Cardiac fibroblast (primary cell): ENCODE measurements at places on chromosomes 16 and 17.
A peak's percentile ranks its signal among the peaks of the same experiment; 100 is the strongest.

- DNase-seq: no peak
Measured at GRCh38 chr16:27724482-27725235, 174.7 kb downstream of the KATNIP start.

DNA sequence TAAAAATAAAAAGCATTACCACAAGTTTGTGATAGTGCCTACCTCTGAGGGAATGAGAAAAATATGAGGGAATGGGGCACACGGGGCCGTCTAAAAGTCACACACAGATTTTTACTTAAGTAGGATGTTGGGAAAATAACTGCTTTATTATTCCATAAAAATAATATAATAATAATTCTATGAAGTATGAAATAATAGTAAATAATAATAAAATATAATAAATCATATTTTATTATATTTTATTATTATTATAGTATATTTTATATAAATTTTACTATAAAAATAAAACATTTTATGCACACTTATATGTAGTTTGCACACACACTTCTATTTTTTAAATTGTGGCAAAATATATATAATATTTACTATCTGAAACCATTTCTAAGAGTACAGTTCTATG is 92.3 kb downstream of the BMERB1 start:
- DNase-seq: no peak

- DNase-seq: peak; percentile 60
Measured at GRCh38 chr17:73027130-73027741, 65.3 kb downstream of the SLC39A11 start.

DNA sequence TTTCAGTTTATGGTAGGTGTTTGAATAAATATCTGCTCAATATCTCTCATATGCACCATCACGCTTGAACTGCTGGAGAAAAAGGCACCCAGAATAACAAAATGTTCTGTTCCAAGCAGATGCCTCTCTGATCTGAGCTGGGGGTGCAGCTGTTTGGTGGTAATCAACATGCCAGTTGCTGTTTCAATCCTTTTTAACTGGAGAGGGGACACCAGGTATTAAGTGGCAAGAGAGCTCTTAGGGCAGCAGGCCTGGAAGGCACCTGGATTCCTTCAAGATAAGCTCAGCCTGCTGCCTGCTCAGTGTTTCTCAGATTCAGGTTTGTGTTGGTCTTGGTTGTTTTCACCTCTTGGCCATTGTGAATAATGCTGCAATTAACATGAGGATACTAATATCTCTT is 27.2 kb upstream of the VAT1L start:
- DNase-seq: no peak

DNA sequence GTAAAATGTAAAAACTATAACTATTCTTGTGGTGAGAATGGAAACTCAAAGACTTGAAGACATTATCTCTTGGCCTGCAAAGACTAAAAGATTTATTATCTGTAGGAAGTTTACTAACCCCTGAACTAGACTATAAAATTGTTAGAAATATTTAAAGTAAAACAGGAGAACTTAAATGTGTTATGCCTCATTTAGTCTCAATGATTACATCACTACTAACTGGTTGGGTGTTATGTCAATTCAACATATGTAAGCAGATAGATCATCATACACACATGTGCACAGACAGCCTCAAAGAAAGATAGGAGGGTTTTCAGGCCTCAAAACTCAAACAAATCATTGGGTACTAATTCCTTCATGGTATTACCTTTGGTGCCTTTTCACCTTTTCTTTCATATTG is 7.6 kb downstream of the STX8 start:
- DNase-seq: no peak

GRCh38 chr17:78048346-78049292 is 79.9 kb downstream of the TMC6 start:
- no peak for DNase-seq

DNA sequence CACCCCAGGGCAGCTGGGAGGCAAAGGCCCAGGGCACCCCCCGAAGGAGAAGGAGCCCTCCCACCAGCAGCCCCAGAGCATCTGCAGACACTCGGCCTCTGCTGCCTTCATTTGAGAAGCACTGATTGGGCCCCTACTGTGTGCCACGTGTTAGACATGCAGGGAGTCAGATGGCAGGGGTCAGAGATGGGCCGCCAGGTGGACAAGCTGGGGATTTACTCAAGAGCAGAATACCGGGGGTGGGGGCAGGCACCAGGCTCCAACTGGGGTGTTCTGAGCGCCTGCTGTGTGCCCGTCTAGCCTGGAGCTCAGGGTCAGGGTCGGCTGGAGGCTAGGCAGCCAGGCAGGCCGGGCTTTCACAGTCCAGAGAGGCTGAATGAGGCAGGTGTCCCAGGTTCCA is 18.7 kb downstream of the TPSG1 start:
- no peak for DNase-seq

- no peak for DNase-seq
Measured at GRCh38 chr16:67192781-67193361, 916 bp downstream of the E2F4 start.

DNA sequence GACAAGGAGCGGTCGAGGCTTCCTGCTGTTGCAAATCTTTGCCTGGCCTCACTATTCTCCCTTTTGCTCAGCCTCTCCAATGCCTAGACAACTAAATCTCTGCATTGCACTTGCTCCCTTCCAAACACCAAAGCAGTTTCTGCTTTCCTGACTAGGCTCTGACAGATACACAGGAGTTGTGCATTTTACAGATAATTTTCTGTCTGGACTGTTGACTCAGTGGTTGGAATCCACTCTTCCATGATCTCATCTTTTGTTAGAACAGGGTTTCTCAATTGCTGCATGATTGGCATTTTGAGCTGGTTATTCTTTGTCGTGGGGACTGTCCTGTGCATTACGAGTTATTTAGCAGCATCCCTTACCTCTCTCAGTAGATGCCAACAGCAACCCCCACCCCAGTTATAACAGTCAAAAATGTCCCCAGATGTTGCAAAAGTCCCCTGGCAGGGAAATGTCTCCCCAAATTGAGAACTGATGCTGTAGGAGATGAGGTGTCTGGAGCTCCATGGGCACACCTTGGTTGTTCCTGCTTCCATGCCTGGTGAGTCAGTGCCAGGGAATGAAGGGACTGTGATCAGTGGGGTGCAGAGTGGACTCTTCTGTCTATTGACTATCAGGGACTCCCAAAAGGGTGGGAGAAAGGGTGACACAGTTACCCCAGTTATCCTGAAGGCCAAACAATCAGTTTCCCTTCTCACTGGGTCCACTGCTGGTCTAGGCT is 557.4 kb upstream of the PSMD7 start:
- DNase-seq: no peak

DNA sequence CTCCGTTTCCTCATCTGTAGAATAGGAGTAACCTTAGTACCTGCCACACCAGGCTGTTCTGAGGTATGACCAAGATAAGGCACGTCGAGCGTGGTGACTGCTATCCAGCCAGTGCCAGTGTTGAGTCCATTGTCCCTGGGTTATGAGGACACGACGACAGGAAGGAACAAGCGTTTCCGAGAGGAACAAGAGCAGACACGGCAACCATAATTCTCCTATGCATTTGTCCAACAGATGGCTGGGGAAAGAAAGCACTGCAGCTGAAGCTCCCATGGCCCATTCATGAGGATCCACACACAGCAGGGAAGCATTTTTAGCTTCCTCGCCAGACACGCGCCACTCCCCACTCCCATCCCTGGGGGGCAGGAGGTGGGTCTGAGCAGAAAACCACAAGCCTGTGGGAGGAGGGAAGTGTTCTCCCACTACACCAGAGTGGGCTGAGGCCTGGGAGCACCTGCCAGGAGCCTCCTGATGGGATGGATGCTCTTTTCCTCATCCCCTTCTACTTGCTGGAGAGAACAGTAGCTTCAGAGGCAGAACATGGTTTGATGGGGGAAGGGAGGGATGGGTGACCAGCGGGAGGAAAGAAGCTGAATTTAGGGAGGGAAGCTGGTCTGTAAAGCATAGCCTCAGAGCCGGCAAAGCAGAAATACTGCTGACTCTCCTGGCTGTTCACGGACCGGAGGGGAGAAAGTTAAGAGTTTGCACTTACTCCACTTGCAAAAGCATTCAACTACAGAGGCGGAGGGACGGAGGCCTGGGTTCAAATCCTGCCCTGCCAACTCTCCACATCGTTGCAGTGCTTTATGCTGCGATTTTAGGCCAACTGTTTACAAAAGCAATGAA is 2.7 kb downstream of the COTL1 start:
- no peak for DNase-seq

GRCh38 chr16:88656291-88656980 is 5.6 kb upstream of the CYBA start:
- no peak for DNase-seq

- no peak for DNase-seq
Measured at GRCh38 chr16:23464196-23464595, 11.2 kb upstream of the COG7 start.

- no peak for DNase-seq
Measured at GRCh38 chr17:51770027-51770759, 388.3 kb downstream of the CA10 start.

DNA sequence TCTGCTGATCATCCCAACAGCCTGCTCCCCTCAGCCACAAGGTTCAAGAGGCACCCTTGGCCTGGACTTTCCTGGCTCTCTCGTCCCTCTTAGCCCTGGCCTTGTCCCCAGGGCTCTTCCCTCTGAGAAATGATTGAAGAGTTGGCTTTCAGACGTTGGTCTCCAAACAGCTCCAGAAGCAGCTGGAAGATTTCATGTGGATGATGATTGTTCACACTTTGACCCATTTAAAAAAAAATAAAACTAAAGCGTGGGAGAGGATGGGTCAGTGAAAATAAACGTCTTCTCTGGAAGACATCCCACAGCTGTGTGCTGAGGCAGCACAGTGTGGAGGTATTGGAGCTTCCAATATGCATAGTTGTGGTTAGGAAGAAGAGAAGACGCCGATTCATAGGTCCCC is 54.7 kb upstream of the CDH11 start:
- peak; percentile 73 for DNase-seq

- DNase-seq: no peak
Measured at GRCh38 chr17:39118674-39119419, 32.6 kb downstream of the PLXDC1 start.

DNA sequence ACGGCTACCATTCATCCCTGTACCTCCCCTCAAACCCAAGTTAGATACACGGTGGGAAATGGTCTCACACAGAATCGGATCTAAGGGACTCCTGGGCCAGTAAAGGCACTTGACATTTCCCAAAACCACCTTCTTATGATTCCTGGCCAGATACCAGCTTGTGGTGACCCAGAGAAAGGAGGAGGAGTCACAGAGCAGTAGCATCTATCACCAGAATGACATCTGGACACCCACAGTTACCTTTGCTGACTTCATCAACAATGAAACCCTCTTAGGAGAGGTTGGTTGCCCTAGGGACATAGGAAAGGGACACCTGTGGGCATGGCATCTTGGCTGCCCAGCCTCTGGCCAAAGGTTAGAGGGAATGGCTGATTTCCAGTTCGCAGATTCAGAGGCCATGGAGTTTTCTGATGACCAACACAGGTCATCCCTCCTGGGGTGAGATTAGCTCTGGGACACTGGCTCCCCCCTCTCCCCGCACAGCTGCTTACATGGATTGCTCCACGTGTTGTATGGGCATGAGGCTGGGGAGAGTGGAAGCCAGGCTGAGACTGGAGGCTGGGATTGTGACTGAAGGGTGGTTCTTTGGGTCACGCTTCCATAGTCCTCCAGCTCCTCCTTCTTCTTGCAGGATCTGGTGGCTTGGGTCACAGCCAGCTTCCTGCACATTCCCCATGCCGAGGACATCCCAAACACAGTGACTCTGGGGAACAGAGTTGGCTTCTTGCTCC is 1.4 kb upstream of the AOC3 start:
- DNase-seq: no peak

DNA sequence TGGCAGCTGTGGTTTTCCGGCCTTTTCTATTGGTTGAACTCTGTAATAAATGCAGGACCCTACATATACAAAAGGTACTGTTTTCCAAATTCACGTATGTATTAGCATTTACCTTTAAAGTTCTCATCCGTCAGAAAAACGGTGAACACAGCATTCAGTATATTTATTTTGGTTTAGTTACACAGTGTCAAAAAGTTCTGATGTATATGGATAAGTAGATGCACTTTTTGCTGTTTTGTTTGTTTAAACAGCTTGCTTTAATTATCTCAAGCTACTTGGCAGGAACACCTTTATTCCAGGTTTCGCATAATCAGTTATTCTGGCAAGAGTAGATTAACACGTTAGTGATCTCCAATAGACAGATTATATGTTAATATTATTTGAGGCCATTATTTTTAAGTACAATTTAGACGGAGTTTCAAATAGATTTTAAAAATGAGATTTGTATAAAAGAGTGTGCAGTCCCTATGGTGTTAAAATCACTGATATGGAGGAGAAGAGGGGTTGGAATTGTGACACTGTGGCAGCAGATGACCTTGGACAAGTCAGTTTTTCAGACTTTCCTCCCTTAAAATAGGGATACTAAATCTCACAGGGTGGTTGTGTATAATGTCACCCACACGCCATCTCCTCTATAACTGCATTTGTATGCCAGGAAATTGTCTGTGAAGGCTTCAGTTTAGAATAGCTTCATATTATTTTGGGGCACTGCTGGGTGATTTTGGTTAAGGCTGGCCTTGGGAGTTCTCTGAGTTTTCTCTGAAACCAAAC is 2.1 kb downstream of the HERPUD1 start:
- DNase-seq: no peak

DNA sequence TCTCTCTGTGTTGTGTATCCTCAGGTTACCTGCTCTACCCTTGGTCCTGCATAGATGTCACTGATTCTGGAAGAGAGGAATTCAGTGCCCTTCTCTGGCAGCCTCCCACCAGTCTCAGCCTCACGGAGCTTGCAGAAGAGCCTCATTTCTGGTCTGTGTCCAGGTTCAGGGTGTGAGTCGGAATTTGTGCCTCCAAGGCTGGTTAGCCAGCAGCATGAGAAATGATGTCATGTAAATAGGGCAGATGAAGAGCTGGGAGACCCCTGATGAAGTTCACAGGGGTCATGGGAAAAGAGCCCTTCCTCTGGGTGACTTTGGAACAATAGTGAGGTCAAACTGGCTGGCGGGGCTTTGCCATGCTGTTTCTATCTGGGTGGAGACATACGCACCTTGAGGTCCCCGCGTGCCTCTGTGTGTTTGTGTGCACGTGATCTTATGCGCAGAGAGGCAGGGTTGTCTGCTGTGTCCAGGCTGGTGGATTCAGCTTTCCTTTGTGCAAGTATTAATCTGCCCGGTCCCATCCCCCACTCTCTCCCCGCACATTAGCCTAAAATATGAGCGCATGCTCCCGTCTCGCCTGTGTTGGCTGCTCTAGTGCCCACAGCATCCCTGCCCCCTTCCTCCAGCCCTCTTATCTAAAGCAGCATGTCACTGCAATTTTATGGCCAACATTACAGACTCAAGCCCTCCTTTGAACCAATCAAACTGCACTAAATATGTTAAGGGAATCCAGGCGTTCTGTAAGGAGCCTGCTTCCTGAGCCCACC is 256.3 kb upstream of the ZFHX3 start:
- no peak for DNase-seq

DNA sequence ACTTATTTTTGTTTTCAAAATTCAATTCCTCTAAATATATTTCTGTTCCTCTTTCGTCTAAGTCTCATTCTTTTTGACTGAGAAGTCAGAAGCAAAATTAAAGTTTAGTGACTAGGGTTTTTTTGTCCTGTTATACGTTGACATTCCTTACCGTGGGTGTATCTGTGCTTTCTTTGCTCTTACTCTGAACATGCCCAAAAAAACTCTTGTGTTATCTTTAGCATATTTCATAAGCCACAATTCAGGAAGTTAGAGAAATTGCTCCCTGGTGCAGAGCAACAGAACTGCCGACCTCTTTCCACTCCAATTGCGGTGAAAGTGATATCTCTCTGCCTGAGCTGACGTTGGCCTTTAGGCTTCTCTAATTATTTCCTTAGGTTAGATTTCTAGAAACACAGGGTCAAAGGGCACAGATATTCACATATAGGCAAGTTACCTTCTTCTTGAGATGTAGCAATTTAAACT is 65.7 kb downstream of the CENPV start:
- DNase-seq: peak; percentile 85
